ENCODE measurements at places on chromosomes 16 and 17.

- no peak for DNase-seq
Observed at GRCh38 chr17:30300818-30301217, 9.1 kb upstream of the BLMH start.

GRCh38 chr16:726438-727290, at the start of the genes CCDC78 and HAGHL:
TSS of gene CCDC78 (minus strand) at chr16:726443. CDS start at chr16:726367, 76 bp downstream.
TSS of gene HAGHL (plus strand) at chr16:727106. CDS start at chr16:727510, 404 bp downstream.
- DNase-seq: no peak

DNA sequence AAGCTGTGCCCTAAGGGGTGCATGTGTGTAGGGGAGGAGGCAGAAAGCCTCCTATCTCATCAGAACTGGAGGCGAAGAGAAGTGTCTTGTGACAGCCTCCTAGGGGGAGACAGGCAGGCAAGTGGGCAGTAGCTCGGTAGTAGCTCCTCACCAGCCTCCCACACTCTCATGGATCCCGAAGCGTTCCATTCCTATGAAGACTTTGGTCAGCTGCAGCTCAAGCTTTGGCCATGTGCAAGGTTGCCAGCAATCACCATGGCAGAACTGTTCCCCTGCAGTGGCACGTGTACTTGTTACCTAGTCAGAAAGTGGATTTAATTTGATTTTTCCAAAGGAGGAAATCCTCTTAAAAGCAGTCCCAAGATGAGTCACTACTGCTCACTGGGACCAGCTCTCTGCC, 6.7 kb downstream of the MRPL58 start:
- DNase-seq: no peak

GRCh38 chr17:62712171-62712581, 84.7 kb downstream of the MRC2 start:
- DNase-seq: no peak

GRCh38 chr16:21263640-21264570, 14.2 kb downstream of the CRYM start:
- DNase-seq: no peak
